ENCODE measurements at places on chromosomes 3 and 15.

DNA sequence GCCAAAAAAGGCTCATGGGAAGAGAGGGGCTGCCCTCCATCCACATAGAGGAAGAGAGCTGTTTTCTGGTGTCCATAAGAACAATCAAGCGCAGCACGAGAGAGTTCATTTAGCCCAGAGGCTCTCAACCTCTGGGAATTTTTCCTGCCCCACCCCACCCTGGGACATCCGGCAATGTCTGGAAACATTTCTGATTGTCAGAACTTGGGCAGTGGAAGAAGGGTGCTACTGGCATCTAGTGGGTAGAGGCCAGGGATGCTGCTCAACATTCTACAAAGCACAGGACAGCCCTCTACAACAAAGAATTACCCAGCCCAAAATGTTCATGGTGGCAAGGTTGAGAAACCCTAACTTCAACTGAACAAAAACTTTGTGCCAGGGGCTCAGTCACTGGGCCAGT is 92.9 kb downstream of the RAB11A start:
- DNase-seq = peak; percentile 6

- no peak for DNase-seq
These were observed 185.3 kb downstream of the LSAMP start for GRCh38 chr3:116259984-116260383.

DNA sequence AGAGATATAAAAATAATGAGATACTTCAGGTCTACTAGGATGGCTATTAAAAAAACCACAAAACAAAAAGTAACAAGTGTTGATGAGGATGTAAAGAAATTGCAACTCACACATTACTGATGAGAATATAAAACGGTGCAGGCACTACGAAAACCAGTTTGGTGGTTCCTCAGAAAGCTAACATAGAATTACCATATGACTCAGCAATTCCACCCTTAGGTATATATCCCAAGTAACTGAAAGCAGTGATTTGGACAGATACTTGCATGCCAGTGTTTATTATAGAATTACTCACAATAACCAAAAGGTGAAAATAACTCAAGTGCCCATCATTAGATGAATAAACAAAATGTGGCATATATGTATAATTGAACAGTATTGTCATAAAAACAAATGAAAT is 87.5 kb upstream of the MELTF start:
- no peak for DNase-seq

GRCh38 chr3:9891072-9891622 is 737 bp downstream of the JAGN1 start:
- DNase-seq = no peak

- DNase-seq = no peak
These were observed 13.6 kb upstream of the DAG1 start for GRCh38 chr3:49456466-49456865.

DNA sequence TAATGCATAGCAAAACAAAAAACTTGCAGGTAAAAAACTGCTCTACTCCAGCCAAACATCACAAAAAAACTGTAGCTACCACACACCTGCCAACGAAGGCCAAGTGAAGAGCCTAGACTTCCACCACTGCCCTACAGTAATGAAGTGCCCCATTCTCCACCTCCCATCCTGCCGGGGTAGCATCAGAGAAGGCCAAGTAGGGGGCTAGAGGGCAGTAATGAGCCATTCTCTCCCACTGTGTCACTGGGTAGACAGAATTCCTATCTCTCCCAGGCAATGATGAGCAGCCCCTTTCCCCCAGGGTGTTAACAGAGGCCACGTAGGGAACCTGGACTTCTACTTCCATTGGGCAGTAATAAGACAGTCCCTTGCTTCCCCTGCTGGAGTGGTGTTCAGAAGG is 9.5 kb downstream of the SEC22C start:
- DNase-seq = peak; percentile 49
